ENCODE measurements at places on chromosomes 7 and 10.
A peak's percentile ranks its signal among the peaks of the same experiment; 100 is the strongest.

GRCh38 chr10:112446055-112446854, 459 bp downstream of the ZDHHC6 start:
- DNase-seq = no peak

- DNase-seq = peak; percentile 18
These were observed 22.7 kb downstream of the DYNC1I1 start for GRCh38 chr7:95794917-95795515.

- DNase-seq = no peak
These were observed 49.5 kb upstream of the PITRM1 start for GRCh38 chr10:3222068-3222467.

DNA sequence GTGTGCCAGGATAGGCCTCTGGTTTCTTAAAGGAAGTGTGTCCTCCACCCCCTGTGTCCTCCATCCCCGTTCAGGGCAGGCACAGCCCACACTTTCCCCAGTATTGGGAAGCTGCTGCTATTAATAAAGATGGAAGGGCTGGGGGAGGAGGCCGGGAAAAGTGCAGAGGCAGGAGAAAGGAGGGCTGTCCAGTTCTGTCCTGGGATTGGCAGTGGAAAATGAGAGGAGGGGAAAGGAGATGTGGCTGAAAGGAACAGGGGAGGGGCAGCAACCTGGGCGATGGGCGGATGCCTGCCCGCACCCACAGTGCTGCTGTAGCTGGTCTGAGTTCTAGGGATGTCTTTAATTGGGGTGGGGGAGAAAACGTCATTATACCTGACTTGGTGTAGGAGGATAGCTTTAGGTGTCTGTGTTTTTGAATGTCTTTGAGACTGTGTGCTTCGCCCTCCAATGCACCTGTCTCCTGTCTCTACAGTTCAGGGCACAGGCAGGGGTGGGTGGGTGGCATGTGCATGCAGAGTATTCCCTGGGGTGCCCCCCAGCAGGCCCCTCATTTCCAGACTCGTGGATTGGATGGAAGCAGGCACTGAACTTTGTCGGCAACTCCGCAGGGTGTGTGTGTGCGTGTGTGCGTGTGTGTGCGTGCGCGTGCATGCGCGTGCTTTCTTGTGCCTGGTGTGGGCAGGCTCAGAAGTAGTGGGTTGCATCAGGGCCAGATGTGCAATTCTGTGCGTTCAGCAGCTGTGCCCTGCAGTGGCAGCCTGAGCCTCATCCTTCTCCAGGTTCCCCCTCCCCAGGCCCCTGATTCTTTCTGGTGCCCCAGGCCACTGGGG, 2.5 kb downstream of the TRIM8 start:
- DNase-seq = no peak

DNA sequence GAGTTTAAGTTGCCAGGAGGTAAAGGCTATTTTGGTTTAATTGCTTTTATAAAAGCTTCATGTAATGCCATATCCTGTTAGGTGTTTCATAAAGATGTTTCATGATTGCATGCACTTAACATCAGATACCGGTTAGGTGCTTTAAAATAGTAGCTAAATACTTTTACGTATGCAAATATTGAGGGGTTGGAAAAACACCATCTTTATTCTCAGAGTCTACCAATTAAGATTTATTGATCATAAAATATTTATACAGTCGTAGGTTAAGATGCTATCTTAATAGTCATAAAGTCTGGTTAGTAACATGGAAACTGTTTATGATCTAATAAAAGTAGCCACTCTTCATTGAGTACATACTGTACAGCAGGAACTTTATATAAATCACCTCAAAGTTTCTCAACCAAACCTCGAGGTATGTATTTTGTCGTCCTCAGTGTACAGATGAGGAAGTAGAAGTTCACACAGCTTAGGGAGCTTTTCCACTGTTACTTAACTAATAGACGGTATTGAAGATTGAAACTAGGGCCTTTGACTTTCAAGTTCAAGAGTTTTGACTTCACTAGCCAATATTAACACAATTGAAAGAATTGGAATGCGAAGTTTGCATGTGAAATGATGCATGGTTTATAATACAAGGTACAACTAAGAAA, 897.1 kb downstream of the GATA3 start:
- DNase-seq = no peak

GRCh38 chr10:75895259-75895658, 463.8 kb downstream of the LRMDA start:
- DNase-seq = no peak

- DNase-seq = no peak
These were observed 15.2 kb downstream of the FAM24B start for GRCh38 chr10:122864194-122864592.

GRCh38 chr7:149546331-149546730, 48.7 kb upstream of the ZNF746 start:
- DNase-seq = no peak

- no peak for DNase-seq
These were observed 45.0 kb upstream of the IFRD1 start for GRCh38 chr7:112405286-112405685.

DNA sequence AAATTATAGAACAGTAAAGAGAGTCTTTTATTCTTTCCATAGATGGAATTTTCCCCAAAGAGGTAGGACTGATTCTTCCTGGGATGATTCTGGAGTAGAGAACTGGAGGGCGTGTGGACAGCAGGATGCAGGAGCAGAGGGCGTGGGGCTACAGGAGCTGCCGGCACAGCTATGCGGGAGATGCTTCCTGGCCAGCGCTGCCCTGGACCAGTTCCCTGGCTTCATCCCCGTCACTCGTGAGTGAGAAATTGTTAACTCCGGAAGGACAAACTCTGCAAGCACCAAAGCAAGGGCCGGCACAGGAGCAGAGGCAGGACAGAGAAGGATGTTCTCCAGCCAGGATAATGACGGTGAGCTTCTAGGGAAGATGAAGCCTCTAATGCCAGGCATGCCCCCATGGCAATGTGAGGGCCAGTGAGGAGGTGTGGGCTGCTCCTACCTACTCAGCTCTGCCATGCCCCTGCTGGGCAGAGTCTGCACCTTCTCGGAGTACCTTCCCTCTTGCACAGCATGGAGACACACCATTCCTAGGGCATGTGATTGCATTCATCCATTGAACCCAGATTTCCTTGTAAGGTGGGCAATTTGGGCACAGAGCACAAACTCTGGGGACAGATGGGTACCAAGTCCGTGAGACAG, 760.9 kb upstream of the IGFBP3 start:
- DNase-seq = no peak

- no peak for DNase-seq
These were observed 101.0 kb upstream of the SHH start for GRCh38 chr7:155913291-155913690.

DNA sequence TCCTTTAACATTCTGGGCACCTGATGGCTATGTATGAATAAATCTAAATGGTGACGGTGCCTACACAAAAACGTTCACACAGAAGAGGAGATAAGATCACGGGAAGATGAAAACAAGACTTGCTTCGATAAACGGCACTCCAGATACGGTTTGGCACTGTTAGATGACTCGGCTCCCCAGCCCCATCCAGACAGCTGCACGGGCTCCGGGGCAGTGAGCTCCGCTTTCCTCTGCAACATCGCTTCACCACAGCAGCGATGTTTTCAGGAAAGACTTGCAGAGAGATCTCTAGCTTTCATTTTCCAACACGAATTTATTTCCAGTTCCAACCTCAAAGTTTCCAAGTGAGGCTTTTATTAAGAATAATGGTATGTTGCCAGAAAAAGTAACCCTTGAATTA, 132.1 kb downstream of the KLF6 start:
- DNase-seq = no peak

GRCh38 chr10:114283091-114283490, 44.0 kb downstream of the VWA2 start:
- no peak for DNase-seq

GRCh38 chr10:44198780-44199097, 186.2 kb downstream of the CXCL12 start:
- no peak for DNase-seq

DNA sequence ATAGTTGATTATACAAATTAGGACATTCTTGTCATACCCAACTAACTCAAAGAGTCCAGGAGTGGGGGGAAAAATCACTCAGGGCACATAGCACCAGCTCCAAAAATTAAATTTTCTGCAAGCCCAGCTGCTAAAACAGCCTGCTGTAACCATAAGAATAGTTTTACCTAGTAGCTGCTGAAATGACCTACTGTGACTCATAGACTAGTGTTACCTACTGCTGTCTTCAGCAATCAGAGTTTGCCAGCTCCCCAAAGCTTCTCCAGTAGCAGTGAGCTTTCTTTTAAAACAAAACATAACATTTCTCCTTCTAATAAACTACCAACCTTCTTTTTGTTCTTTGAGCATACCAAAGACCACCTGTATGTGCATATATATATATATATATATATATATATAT, 4.2 kb upstream of the ARHGAP12 start:
- no peak for DNase-seq

GRCh38 chr10:529468-530230, 159.8 kb downstream of the DIP2C start:
- DNase-seq = peak; percentile 4

GRCh38 chr10:84341983-84342382, 13.6 kb downstream of the CCSER2 start:
- no peak for DNase-seq

DNA sequence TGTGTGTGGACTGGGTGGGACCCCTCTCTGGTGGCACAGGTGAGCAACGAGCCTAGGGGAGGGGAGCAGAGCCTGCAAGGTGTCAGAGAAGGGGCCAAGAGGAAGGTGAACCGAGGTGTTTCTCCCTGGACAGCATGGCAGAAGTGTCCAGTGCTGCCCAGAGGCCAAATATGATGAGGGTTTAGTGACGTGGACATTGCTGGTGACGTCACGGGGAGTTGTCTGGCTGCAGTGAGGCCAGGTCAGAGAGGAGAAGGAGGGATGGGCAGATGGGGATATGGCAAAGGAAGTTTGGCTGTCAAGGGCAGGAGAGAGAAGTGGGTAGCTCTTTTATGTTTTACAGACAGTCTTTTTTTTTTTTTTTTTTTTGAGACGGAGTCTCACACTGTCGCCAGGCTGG, 2.6 kb upstream of the ZNF853 start:
- no peak for DNase-seq

- DNase-seq = no peak
These were observed 20.1 kb downstream of the KCND2 start for GRCh38 chr7:120293027-120293426.

GRCh38 chr7:86785641-86786040, 141.9 kb downstream of the GRM3 start:
- no peak for DNase-seq

DNA sequence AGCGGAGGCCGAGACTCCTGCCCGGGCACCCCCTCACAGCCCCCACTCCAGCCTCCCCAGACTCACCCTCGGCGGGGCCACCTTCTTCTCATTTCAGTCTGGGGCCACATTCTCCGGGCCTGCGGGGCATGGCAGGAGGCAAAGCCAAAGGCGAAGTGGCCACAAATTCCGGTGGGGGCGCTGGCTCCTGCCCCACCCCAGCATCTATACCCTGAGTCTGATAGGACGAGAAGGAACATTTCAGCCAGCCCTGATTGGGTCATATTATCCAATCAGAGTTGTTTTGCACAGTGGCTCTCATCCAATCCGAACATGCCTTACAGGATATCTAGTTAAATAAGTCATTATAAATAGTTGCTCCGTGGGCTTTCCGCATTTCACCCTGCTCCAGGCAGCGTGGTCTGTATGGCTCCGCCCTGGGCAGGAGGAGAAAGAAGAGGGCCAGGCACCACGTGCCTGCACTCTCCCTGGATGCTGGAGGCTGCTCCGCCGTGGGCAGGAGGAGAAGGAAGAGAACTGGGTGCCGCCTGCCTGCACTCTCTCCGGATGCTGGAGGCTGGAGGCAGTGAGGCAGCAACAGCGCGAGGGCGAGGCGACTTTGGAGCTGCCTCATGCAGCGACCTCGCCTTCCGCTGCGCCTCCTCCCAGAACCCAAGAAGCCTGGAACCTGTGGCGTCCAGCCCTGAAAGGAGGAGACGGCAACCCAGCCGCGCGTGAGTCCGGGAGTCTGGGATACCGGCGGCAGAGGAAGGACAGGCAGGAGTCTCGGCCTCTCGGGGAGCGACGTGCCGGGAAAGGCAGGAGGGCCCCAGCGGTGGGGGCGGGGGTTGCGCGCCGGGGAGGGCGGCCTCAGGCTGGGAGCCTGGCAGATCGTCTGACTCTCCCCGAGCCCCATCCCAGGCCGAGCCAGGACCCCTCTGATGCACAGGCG, 162.9 kb downstream of the ZNF33B start:
- DNase-seq = no peak

GRCh38 chr10:102935505-102935904, 17.4 kb downstream of the CNNM2 start:
- peak; percentile 76 for DNase-seq

- DNase-seq = no peak
These were observed 7.5 kb downstream of the MTG1 start for GRCh38 chr10:133401500-133401899.

- no peak for DNase-seq
These were observed 135.7 kb upstream of the GDF10 start for GRCh38 chr10:47164126-47164799.

DNA sequence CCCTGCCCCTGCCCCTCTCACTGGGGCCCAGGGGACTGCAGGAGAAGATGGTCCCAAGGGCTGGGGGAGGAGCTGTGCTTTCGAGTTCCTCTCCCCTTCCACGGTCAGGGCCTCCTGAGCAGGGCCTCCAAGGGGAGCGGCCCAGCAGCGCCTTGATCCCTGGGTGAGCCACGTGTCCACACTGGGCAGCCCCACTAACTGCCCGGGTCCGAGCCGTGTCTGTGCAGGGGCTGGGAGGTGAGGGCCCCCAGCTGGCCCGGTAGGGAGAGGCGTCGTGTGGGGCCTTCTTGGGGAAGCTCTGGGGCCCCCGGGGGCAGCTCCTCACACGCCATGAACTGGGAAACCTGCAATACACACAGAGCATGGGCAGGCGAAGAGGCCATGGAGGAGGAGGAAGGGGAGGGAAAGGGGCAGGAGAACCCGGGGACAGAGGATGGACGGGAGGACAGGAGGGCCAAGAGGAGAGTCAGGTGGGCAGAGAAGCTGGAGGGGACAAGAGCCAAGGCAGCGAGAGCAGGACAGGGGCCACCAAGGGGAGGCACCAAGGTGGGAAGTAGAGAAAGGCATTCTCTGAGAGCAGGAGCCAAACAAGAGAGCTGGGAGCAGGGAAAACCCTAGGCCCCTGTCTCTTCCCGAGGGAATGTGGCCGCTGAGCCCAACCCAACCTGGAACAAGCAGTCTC, 32.8 kb downstream of the KCNH2 start:
- DNase-seq = no peak

DNA sequence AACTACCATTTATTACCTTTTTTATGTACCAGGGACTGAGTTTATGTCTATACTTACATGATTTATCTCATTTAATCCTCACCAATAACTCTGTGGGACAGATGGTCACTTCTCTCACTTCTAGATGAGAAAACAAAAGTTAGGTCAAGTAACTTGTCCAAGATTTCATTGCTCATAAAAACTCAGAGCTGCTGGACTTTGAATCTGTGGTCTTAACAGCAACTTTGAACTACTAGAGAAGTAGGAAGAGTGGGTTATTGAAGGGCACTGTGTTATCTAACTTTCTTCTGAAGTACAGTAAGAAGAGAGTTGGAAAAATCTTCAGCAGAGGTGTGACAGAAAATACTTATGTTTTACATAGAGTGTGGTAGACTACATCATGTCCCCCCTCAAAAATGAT, 214.2 kb upstream of the BMPER start:
- no peak for DNase-seq
